ENCODE measurements at places on chromosomes 7 and 10.

- DNase-seq: no peak
These were observed 158.9 kb downstream of the KLF6 start for GRCh38 chr10:3625959-3626751.

- no peak for DNase-seq
These were observed 53.4 kb upstream of the CYP2C18 start for GRCh38 chr10:94630017-94630688.

DNA sequence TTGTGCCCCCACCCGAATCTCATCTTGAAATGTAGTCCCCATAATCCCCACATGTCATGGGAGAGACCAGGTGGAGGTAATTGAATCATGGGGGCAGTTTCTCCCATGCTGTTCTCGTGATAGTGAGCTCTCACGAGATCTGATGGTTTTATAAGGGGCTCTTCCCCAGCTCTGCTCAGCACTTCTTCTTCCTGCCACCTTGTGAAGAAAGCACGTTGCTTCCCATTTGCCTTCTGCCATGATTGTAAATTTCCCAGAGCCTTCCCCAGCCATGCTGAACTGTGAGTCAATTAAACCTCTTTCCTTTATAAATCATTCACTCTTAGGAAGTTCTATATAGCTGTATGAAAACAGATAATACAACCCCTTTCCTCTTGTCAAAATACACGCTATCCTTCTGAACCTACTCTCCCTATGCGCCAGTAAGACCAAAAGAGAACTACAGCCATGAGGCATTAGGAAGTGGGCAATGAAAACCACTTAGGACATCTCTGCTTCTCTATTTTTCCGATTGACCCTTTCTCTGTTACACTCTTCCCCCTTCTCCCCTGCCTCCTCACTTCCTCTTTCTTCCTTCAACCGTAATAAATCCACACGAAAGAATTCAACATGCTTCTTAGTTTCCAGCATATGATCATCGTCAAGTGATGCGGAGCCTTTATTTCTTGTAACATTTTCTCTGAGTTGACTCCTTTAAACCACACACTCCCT, 101.2 kb upstream of the WDR11 start:
- no peak for DNase-seq

DNA sequence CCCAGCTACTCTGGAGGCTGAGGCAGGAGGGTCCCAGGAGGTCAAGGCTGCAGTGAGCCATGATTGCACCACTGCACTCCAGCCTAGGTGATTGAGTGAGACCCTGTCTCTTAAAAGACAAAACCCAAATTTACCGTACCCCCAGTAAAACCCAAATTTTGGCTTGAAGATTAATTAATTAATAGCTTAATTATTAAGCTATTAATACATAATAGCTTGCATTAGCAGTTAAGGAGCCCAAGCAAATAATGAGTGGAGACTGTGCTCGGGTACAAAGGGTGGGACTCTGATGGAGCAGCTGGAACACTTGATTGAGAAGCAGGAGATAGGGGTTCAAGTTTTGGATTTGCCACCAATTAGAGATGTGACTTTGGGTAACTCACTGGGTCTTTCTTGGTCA, 28.9 kb downstream of the NRF1 start:
- DNase-seq: no peak

DNA sequence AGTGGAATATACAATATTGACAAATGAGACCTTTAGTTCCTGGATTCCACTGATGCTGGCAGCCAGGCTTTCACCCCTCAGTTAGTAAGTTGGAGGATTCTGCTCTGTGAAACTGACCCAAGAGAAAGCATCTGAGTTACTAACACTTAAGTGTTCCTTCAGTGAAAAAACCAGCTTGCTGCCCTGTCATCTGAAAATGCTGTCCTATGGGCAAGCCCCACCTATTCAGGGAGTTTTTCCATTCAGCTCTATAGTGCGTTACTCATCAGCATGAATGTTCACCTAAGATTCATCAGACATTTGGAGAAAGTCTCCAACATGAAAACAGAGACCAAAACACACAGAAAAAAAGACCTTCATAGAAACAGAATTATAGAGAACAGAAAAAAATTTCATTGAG, 37.9 kb downstream of the PRPF18 start:
- DNase-seq: no peak
